ENCODE measurements at places on chromosomes 3 and 15.
A peak's percentile ranks its signal among the peaks of the same experiment; 100 is the strongest.

GRCh38 chr15:74983725-74984231 lies 11.6 kb upstream of the SCAMP5 start:
- DNase-seq = no peak

DNA sequence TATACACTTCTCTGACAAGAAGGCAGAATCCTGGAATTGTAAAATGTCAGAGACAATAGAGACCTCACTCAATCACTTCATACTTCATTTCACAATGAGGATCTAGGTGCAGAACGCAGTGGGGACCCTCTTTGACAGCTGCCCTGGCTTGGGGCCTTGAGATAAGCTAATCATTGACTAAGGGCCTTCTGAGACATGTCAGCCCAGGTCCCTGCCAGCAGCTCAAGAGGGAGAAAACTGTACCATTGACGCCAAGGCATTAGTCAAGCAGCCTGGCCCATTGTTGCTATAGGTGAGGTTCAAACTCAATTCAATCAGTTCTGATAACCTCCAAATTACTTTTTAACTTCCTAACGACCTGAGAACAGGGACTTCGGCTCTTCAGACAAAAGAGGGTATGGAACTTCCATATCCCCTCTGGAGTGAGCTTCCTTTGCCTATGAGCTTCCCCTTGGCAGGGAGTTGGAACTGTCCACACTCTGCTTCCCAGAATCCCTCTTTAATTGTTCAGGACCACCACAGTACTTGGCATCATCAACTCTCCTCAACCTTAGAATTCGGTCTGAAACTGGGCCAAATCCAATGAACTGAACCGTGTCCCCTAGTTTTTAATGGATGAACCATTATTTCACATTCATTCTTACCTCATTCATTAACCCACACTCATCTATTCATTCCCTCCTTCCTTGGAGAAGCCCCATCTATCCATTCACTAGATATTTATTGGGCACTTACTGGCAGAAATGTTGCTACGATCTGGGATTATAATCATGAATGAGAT lies 1.5 kb upstream of the CYP8B1 start:
- DNase-seq = no peak

- DNase-seq = peak; percentile 56
Measured at GRCh38 chr15:73965094-73965757, 26.9 kb downstream of the STOML1 start.

- no peak for DNase-seq
Measured at GRCh38 chr15:67048281-67049279, 16.8 kb upstream of the SMAD3 start.

DNA sequence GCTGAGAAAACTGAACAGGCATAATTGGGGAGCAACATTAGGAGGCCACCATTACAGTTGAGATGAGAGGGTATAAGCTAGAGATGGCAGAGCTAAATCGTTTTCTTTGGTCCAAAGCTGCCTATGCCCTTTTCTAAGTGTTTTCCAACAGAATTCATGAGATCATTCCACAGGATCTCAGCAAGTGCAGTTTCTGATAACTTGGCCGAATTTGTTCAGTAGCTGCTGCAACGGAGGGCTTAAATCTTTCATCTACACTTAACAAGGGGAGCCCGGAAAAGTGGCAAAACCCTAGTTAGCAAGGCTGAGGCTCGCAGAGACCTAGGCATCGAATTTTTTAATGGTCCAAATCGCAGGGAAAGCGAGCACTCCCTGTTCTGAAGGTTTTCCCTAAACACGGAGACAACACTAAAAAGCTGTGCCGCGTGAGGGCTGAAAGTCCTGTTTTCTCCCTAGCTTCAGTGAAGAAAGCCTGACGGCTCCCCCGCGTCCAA lies 531 bp upstream of the BLOC1S6 start:
- DNase-seq = no peak

- no peak for DNase-seq
Measured at GRCh38 chr3:23575697-23576096, 230.1 kb upstream of the UBE2E1 start.

DNA sequence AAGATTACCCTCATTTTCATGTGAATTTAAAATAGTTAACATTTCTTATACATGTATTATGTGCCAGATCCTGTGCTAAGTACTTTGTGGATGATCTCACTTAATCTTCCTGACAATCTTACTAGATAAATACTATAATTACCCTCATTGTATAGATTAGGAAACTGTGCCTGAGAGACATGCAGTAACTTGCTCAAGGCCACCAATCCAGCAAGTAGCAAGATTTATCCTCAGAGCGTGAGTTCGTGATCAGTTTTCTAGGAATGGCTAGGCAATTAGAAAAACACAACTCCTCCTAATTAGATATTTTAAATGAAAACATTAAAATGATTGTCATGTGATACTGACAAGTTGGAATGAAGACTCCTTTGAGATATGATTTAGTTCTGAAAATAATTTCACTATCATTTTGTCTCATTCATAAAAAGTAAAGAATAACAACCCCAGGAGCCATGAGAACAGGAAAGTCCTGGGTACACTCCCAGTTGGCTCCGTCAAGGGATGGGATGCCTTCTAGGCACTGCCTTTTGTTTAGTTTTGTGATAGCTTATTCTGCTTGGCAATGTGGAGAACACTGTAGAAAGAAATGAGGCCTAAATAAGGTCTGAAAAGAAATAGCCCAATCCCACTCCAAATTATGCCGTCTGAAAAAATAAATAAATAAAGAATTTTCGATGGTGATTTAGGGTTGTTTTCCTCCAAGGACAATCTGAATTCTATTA lies 61.3 kb downstream of the FBN1 start:
- no peak for DNase-seq

GRCh38 chr3:24519368-24520100 lies 24.9 kb upstream of the THRB start:
- DNase-seq = no peak

DNA sequence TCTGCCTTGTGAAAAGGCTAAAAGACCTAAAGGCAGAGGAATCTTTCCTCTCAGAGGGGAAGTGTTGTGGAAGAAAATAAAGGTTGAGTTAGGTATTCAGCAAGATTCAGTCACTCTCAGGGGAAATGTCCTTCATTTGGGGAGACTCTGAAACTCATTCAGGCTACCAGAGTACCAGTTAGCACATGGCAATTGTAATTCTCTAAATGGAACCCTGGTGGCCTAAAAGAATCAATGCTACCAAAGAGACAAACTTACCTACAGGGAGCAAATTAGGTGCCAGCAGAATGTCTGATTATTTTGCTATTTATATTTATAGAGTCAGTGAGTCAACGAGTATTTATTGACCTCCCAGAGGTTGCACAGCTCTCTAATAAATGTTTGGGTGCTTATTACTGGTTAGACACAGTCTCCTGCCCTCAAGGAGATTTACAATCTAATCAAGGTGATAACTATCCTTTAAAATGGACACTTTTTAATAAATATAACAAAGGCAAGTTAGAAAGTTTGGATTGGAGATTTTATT lies 33.9 kb upstream of the CDIN1 start:
- DNase-seq = no peak

DNA sequence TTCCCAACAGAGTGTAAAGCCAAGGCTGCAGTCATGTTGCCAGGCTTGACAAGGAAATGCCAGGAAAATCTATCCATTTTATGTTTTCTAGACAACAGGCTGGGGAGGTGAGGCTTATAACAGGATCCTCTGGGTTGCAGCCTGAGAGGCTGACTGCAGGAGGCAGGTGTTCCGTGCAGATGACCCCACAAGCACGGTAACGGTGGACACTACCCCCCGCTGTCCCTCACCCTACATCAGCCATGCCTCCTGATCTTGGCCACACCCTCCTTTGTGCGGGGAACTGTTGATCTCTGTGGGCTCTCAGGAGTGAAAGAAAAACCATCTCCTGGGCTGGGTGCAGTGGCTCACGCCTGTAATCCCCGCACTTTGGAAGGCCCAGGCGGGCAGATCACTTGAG lies 68.0 kb upstream of the ADPGK start:
- DNase-seq = no peak

DNA sequence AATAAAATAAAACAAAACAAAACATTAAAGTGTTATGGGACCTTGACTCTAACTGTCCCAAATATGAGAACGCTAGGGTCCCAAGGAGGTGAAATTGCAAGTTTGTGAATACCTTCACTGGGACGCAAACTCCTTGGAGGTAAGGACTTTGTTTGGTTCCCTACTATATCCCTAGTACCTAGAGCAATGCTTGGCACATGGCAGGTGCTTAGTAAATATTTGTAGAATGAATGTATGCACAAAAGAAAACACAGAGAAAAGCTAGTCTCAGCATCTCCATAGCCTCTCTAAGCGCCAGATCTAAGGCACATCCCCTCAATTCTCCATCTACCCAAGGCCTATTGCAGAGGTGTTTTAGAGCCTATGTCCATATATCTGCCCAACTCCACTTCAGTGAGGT lies 30.5 kb downstream of the GPR176 start:
- DNase-seq = no peak

- DNase-seq = no peak
Measured at GRCh38 chr15:32029409-32029861, 880 bp upstream of the CHRNA7 start.

GRCh38 chr3:8987226-8987625 lies 24.0 kb upstream of the RAD18 start:
- no peak for DNase-seq

DNA sequence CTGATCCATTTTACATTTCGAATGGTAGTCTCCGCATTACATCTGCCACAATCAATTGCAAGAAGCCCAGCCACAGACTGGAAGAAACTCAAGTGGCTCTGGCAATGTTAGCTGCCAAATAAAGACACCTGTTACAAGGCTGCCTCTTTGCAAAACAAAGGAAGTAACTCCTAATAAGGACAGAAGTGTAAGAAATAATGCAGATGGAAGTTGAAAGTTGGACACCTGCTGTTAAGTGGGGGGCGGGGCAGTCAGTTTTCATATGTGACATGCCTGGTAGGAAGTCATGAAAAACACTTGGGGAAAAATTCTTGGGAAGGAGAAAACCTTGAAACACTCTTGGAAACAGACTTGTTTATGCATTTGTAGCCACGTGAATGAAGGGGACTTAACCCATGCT lies 54.1 kb upstream of the ATP2C1 start:
- peak; percentile 46 for DNase-seq

GRCh38 chr3:178532476-178532875 lies 3.8 kb upstream of the KCNMB2 start:
- DNase-seq = no peak

DNA sequence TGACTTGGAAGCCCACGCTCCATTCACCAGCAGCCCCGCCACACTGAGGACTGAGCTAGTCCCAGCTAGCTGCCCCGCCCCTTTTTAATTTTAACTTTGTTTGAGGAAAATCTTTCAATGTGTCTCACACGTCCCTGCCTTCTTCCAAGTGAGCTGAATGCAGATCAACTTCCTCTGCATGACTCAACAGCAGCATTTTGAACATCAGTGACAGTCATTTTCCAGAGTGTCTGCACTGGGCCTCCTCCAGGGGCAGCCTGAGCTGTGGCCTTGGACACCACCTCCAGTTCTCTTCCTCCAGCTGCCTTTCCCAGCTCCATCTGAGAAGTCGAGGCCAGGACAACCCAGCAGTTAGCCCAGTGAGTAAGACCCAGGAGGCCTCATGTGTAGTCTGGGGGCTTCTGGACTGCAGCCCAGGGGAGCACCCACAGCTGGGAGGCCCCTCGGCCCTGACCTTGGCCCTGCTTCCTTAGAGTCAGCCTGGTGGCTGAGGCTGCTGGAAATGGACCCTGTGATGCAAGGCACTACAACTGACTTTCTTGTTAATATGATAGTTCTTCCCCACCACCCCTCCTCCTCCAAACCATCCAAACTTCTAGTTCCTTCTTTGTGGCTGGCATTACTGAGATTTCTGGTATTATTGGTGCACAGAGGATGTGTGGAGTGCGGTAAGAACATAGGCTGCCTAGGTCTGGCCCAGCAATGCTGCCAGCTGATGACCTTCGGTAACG lies 21.4 kb upstream of the ESYT3 start:
- DNase-seq = no peak

GRCh38 chr3:136247436-136247835 lies 2.7 kb upstream of the PCCB start:
- no peak for DNase-seq

- no peak for DNase-seq
Measured at GRCh38 chr3:188170461-188171459, 16.8 kb downstream of the LPP start.

DNA sequence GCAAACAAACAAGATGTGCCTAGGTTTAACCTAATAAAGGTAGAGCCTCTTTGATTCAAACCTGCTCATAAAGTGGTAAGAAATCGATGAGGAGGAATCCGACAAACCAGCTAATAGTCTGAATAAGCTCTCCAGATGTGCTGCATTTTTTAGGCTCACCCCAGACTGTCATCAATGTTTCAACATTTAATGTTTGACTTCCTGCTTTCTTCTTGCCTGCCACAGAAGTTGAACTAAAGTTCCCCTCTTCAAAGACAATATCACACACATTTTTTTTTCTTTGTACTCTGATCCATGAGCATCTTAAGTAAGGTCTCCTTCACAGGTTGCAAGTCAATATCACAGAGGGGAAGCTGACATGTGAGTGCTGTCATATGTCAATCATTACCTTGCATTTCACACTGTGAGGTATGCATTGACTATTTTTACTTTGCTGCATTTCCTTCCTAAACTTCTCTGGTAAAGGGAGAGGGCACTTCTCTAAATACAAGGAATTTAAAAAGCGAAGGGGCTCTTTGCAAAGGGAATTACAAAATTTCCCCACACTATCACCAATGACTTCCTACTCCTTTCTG lies 172.3 kb upstream of the MCTP2 start:
- no peak for DNase-seq

DNA sequence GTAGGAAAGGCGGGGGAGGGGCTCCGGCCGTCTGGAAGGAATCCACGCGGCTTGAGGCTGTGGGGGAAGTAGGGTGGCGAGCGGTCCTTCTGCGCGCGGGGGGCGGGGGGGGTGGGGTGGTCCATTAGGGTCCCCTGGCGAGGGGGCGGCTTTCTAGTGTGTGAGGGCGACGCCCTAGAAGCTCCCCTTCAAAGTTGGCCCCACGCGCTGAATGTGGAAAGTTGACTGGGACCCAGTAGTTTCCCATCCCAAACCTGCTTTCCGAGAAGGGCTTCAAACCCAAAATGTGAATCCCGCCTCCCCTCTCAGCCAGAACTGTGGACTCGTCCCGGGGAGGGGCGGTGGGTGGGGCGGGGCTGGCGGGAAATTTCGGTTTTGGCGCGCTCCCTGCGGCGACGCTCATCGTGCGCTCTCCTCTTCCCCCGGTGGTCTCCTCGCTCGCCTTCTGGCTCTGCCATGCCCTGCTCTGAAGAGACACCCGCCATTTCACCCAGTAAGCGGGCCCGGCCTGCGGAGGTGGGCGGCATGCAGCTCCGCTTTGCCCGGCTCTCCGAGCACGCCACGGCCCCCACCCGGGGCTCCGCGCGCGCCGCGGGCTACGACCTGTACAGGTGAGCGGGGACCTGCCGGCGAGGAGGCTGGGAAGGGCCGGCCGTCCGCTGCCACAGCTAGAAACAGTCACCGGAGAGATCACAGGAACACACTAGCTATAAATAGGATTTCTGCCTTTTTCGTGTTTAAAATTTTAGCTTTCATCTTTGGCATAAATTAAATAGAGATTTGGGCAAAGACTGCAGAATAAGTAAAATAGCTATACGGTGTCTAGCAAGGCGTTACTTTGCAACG lies 790 bp downstream of the DUT start:
- DNase-seq = peak; percentile 37

DNA sequence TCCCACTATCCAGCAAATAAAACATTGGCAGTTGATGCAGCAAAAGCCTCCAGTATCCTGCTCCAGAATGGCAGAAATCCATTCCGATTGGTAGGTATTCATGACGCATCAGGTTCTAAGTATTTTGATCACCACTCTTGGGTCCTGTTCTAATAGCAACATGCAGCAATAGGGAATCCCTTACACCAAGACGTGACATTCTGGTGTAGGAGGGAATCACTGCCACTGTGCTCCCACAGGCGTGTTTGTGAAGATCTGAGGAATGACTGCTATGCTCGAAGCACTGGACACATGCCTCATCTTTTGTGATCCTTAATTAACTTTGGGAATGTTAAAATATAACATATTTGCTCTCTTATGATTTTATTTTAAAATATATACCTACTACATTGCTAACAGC lies 552.9 kb downstream of the MECOM start:
- no peak for DNase-seq
